ENCODE measurements at places on chromosomes 13 and 19. TPM values are rescaled to one million over a fixed set of nuclear protein-coding genes. Genes with fewer than 3 reads are reported as not detected.

Gene PRSS57
- not detected for total RNA-seq

Gene CRLF1
- total RNA-seq, result 2.4 TPM

Gene OR10H2
- total RNA-seq, result not detected

Gene SIGLEC12
- 0.28 TPM for total RNA-seq

Gene ZNF563
- 4.3 TPM for total RNA-seq

DNA sequence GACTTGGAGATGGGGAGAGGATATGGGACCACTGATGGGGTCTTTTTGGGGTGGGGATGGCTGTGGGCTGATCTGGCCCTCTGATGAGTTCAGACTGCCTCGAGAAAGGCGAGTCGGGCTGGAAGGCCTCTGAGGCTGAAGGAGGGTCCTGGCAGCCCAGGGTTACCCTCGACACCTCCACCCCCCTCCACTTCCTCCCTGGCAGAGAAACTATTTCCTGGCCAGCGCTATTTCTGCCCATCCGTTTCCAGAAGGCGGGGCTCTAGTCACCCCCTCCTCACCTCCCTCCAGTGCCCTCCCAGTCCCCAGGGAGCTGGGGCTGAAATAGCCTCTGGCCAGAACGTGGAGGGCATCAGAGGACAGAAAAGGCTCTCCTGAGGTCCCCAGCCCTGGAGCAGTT lies 9.7 kb downstream of the EXOC3L2 start:
- DNase-seq, result no peak

DNA sequence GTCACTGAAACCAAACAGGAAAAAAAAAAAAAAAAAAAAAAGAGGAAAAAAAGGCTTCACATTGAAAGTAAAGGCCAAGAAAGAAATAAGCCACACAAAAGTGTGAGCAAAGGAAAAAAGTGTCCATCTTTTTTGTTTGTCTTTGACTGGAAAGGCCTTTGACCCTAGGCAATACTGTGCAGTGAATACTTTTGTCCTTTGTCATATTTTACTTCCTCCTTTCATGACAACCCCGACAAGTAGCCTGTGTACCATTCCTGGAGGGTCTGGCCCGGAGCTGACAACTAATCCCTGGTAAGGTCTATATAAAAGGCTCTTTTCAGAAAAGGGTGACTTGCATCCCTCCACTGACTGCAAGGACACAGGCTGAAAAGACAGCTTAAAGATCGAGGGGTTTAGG lies 12.9 kb upstream of the MICU2 start:
- DNase-seq, result no peak

DNA sequence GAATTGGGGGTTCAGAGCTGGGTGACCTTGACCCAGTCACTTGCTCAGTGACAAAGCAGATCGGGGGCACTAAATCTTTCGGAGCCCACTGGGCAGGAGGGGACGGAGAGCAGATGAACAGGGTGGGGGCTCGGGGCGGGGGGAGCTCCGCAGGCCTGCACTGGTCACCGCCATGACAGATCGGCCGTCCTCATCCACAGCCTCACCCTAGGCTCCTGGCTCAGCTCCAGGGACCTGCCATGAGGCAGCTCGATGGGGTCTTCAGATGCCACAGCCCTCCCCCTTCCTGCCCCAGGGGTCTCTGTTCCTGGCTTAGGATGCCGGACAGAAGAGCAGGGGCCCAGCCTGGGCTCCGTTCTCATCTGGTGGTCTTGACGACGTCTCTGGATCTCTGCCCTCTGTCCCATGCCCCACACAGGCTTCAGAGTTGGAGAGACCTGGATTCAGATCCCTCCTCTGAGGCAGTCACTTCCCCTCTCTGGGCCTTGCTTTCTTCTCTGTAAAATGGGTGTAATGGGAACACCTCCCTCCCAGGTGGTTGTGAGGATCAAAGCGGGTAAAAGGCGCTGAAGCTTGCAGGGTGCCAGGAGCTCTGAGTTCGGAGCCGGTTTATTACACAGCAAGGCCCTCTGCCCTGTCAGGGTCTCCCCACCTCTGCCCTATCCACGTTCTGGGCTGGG lies 3.0 kb downstream of the KDM4B start:
- DNase-seq, result no peak

DNA sequence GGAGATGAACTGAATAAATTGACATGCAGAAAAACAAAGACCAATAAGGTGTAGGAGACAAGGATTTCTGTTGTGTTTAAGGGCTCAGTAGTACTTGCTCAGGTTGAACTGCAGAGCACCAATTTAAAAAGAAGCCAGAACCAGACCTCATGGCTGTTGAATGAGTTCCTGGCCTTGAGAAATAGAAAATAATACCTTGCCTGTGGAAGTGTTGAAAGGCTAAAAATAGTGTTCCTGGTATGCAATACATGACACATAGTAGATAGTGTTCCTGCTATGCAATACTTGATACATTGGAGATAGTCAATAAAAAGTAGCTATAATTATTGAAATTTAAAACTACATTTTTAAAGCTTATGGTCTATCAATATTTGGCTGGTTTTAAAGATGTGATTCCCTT lies 595.8 kb downstream of the PCDH9 start:
- DNase-seq, result no peak

- DNase-seq, result no peak
Observed at GRCh38 chr19:55259540-55260210, 858 bp upstream of the PPP6R1 start.

DNA sequence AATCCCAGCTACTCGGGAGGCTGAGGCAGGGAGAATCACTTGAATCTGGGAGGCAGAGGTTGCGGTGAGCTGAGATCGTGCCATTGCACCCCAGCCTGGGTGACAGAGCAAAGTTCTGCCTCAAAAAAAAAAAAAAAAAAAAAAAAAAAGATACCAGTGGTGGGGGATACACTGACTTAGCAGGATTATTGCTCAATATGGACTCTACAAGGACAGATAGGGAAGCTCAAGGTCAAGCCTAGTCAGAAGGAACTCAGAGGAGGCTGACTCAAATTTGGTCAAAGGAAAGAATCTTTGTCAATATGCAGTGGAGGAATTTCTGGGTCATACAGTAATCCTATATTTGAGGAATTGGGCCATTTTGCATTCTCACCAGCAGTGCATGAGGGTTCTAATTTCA lies 6.7 kb upstream of the DIAPH3 start:
- no peak for DNase-seq

GRCh38 chr13:70353096-70353495 lies 244.8 kb upstream of the KLHL1 start:
- DNase-seq, result no peak

- no peak for DNase-seq
Observed at GRCh38 chr19:7550169-7550770, 14.8 kb downstream of the PNPLA6 start.

DNA sequence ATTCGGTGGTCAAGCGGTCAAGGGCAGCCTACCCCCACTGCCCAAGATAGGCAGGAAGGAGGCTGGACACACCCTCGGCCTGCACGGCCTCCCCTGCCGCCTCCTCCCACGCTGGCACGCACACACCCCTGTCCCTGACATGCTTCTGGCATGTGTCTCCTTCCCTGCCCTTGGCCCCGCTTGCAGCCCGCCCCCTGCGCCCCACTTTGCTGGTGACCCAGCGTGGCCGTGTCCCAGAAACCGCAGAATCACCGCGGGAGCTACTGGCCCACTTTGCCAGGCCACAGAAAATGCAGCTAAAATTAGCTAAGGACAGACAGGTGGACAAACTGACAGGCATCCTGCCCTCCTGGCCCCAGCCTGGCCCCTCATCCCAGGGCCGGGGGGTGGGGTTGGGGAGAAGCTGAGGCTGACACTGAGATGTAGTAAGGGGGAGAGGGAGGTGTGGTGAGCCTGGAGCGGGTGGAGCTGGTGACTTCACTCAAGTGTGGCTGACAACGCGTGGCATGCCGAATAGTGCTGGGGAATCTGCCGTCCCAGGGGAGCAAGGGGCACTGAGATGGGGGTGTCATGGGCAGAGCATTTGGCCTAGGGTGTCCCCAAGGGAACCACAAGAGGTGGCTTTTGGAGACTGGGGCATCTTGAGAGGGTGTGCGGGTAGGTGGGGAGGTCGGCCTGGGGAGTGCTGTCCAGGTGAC lies 2.4 kb downstream of the SHANK1 start:
- no peak for DNase-seq

DNA sequence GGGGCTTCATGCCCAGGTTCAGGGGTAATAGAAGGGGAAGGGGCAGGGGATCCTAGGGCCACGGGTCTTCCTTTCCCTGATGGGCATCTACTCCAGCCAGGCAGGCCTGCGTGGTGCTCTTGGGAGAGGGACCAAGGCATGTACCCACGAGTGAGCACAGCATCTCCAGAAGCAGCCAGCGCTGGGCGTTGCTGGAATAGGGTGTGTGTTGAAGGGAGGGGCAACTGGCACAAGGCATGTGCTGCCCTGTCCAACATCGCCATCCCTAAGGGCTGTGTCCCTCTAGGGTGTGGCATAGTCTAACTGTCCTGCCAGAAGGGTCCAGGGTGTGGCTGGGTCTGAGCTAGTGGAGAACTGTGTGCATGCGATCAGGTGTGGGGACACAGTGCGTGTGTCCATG lies 2.9 kb downstream of the NOTCH3 start:
- peak; percentile 39 for DNase-seq

DNA sequence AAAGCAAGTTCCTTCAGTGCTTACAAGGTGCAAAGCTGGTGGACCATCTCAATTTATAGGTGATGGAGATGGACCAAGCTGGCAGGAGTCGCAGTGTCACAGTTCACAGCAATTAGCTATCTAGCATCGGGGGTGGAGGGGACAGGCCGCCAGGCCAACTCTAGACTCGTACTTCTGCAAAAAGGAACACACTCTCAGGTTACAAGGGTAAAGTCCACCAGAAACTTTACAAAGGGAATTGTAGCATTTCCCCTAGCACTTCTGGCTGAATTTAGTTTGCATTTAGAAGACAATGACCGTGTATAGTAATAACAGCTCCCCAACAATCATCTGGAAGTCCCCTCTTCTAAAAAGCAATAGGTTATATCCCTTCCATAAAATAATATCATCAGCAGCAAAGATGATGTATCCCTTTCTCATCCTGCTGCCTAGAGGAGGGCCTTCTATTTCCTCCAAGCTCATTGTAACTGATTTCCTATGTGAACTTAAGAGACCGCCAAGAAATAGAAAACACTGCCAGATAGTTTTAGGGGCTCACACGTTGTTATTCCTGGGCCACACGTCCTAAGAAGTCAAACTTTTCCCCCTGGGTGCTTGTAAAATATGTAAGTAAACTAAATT lies 8.5 kb upstream of the DOCK9 start:
- no peak for DNase-seq

DNA sequence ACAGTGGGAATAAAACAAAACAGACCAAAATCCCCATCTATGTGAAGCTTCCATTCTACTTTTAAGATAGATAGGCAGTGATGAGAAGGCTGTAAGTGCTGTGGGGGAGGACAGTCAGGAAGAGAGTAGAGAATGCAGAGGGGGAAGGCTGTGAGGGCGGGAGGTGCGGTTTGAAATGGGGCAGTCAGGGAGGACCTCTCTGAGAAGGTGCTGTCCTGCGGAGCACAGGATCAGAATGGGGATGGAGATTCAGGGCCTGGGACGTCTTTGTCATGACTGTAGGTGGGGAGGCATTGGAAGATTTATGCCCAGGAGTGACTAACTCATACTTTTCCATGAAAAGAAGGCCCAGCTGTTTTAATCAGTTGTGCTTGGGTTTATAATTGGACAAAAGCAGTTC lies 3.9 kb upstream of the GPR183 start:
- no peak for DNase-seq
